A549 treated with RU486 at 1 μM for 4 hours (cell line): ENCODE measurements at places on chromosomes 6 and 20. TPM values are rescaled to one million over a fixed set of nuclear protein-coding genes. Genes with fewer than 3 reads are reported as not detected.

CYB5R4 gene
- 13.1 to 27.2 TPM (median 24.9 TPM) in 5 replicates for total RNA-seq

TRERF1 gene
- 5.3 to 8.8 TPM (median 7.4 TPM) in 5 replicates for total RNA-seq

MEI4 gene
- not detected in 5 replicates for total RNA-seq

CD83 gene
- total RNA-seq = 1.7 to 3.0 TPM (median 2.2 TPM) in 5 replicates

HLA-DQB1 gene
- total RNA-seq = not detected in 5 replicates

PBOV1 gene
- total RNA-seq = not detected in 5 replicates

DEFB124 gene
- not detected in 5 replicates for total RNA-seq

PPP1R3G gene
- total RNA-seq = 1.2 to 2.0 TPM (median 1.6 TPM) in 5 replicates

RCAN2 gene
- total RNA-seq = not detected in 5 replicates

SNAP25 gene
- 9.3 to 20.3 TPM (median 18.1 TPM) in 5 replicates for total RNA-seq

C6orf52 gene
- total RNA-seq = 1.2 to 2.3 TPM (median 2.1 TPM) in 5 replicates

SMOC2 gene
- total RNA-seq = not detected in 5 replicates
